Activated CD4-positive, alpha-beta T cell treated with anti-CD3 and anti-CD28 coated beads, Interleukin-2, amount 50 U/mL, for 48 hours (primary cell): ENCODE measurements at places on chromosomes 3 and 15.

DNA sequence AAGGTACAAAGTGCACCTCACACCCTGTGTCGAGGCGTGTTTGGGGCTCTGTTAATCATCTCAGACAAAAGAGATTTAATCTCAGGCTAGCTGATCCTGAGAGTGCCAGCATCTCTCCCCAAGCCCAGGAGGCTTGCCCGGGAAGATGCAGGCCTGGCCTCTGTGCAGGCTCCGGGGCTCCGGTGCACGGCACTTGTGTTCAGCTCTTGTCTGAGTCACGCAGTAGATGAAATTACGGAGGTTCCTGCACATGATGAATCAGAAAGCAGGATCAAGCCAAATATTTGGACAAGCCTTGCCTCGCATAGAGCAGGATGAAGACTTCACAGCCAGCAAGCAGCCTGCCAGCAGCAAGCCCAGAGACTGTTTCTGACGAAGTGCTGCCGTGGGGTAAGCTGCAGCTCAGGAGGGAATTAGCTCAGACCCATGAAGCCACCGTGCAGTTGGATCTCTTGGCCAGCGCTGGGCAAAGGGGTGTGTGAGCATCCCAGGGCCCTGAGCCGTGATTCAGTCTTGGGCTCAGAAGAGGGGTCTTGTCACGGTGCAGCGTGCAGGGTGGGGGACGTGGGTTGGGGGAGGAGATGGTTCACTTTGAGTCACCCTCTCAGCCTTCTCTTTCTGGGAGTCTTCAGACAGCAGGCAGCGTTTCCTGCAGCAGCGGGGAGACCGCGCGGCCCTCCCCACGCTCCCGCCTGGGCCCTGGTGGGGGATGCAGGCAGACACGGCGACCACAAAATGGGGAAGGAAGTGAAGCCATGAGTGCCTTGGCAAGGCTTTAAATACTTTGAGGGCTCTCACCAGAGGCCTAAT is 89.2 kb upstream of the MEF2A start:
- DNase-seq = no peak

DNA sequence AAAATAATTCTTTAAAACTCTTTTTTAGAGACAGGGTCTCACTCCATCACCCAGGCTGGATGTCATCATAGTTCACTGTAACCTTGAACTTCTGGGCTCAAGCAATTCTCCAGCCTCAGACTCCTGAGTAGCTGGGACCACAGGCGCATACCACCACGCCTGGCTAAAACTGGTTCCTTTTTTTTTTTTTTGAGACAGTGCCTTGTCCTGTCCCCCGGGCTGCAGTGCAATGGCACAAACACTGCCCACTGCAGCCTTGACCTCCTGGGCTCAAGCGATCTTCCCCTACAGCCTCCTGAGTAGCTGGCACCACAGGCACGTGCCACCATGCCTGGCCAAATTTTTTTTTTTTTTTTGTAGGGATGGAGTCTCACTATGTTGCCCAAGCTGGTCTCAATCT is 23.7 kb upstream of the FURIN start:
- DNase-seq = no peak

- no peak for DNase-seq
These were observed 429 bp upstream of the C3orf80 start for GRCh38 chr3:160224811-160225175.

DNA sequence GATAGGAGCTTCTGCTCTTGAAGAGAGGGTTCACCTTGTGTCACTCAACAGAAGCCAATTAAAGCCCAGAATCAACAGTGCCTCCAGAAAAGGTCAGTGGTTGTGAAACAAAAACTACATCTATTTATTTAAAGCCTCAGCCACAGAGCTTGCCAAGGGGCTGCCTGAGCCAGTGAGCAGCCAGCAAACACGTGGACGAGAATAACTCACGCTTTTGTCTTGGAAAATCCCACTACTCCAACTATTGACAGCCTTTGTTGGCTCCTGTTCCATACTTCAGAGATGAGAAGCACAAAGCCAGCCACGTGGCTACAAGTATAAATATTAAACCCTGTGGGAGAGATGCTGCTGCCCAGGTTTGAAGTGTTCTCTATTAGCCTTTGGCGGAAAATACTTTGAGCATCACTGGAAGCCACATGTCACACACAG is 10.3 kb downstream of the GPR156 start:
- DNase-seq = no peak

- DNase-seq = no peak
These were observed 37.6 kb downstream of the NANOGP8 start for GRCh38 chr15:35047528-35047927.

GRCh38 chr3:12947504-12948369 is 106.4 kb upstream of the RPL32 start:
- DNase-seq = no peak

- DNase-seq = no peak
These were observed 92.9 kb downstream of the NR1D2 start for GRCh38 chr3:24037971-24038370.

GRCh38 chr15:50909010-50909317 is 481 bp downstream of the AP4E1 start:
- DNase-seq = no peak

GRCh38 chr3:107432646-107433045 is 55.4 kb downstream of the CCDC54 start:
- no peak for DNase-seq

DNA sequence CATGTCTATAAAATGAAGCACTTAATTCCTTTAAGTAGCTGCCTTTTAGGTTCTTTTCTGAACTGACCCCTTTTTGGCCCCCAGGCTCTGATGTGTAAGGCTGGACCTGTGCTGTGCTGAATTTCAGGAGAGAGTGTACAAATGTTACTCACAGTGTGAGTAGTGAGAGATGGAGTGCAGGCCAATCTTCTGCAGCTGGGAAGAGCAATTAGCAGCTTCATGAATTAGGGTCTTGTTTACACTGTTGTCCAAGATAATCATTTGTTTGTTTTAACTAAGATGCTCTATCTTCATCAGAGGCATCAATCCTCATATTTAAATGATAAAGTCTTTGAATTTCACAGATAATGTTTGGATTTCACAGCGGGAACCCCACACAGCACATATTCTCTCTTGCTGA is 19.4 kb downstream of the ARPP21 start:
- no peak for DNase-seq

DNA sequence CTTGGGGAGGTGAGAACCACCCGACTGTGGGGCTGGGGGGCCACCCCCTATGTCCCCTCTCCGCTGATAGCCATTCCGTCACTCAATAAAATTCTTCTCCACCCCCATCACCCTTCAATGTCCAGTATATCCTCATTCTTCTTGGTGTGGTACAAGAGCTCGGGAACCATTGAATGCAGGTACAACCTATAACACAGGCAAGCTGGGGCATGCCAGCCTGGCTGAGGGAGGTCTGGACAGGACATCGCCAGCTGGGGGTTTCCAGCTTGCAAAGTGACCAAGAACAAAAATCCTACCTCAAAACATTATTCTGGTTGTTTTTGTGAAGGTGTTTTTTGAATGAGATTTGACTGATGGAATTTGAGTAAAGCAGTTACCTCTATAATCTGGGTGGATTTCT is 19.6 kb upstream of the BDH1 start:
- DNase-seq = no peak

- no peak for DNase-seq
These were observed 12.2 kb downstream of the EIF4E3 start for GRCh38 chr3:71713041-71713440.

DNA sequence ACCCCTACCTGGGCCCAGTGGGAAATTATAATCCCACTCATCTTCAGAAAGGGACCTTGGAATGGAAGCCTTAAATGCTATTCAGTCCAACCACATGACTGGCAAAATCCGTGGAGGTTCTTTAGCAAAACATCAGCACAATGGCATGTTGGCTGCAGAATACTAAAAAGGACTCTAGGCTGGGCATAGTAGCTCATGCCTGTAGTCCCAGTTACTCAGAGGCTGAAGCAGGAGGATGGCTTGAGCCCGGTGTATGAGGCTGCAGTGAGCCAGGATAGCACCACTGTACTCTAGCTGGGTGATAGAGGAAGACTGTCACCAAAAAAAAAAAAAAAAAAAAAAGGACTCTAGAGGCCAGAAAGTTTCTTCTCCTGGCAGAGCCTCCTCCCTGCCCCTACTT is 60.6 kb upstream of the RYK start:
- DNase-seq = no peak

DNA sequence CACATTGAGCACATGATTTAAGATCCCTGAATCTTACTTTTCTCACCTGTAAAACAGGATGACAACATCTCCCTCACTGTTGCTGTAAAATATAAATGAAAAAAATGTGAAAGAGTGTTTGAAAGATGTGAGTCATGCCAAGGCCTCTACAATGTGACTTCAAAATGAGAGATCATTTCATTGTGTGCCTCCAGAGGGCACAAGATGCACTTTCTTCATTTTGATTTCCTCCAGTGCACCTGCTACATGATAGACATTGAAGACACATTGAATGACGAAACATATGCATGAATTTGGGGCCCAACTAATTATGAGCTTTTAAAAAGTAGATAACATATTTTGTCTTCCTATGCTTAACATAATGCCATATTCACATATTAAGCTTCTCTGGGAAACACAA is 170.3 kb downstream of the MOBP start:
- DNase-seq = no peak

GRCh38 chr15:82928711-82929110 is 23.8 kb downstream of the HOMER2 start:
- DNase-seq = no peak

DNA sequence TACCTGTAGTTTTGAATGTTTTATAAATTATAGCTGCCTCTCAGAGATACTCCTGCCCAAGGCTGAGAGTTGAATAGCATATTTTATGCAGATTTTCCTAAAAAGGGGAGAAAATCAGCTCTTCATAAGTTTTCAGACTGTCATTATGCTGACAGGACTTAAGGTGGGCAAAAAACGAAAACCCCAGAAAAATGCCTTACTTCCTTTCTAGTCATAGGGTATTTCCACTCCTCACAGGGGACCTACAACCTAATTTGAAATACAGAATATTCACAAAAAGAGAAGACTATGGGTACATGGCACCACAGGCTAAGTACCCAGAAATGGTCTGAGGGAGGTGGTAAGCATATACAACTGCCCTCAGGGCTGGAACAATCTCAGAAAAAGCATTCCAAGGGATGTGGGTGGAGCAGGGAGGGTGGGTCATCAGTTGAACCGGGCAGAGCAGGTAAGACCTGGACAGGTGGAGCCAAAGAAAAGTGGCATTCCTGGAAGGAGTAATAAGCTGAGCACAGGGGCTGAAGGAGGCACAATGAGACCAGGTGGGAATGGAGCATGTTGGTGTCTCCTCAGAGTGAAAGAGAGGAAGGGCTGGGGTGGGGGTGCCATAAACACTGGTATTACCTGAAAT is 10.6 kb upstream of the OXSR1 start:
- DNase-seq = no peak

- no peak for DNase-seq
These were observed 140.7 kb downstream of the FBLN2 start for GRCh38 chr3:13689373-13690260.

GRCh38 chr15:25731411-25731810 is 131.7 kb downstream of the ATP10A start:
- no peak for DNase-seq

- no peak for DNase-seq
These were observed 386.2 kb upstream of the ARHGEF26 start for GRCh38 chr3:153734777-153735551.

GRCh38 chr3:9033867-9034266 is 70.6 kb upstream of the RAD18 start:
- no peak for DNase-seq

DNA sequence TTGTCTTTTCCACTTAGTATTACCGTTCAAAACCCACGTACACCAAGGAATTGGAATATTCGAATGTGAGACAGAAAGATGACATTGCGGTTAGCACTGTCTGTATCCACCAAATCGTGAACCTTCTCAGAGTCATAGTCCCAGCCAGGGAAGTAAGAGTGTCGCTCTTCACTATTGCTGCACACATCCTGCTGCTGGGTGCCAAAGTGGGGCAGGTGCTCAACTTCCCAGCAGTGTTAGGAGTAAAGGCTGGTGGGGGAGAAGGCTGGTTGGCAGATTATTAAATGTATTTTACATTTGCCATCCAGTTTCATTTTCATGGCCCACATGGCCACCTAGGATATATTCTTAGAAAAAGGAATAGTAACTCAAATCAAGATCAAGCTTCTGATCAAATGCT is 65.1 kb downstream of the PTPRG start:
- DNase-seq = no peak

DNA sequence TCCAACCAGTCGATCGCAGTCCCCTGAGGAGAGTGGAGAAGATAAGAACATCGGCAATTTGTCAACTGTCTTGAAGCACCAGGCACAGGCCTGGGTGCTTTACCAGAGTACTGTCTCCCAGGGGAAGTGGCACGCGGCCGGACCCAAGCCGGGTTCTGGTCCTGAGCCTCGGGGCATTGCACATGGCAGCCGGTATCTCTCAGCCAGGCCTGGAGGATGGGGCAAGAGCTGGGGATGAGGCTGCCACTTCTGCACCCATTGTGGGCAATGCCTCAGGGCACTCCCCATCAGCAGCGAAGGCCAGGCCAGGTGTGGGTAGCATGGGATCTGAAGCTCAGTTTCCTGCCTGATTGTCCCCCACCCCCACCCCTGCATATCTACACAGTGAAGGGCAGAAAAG is 77.5 kb downstream of the ADCY5 start:
- no peak for DNase-seq

DNA sequence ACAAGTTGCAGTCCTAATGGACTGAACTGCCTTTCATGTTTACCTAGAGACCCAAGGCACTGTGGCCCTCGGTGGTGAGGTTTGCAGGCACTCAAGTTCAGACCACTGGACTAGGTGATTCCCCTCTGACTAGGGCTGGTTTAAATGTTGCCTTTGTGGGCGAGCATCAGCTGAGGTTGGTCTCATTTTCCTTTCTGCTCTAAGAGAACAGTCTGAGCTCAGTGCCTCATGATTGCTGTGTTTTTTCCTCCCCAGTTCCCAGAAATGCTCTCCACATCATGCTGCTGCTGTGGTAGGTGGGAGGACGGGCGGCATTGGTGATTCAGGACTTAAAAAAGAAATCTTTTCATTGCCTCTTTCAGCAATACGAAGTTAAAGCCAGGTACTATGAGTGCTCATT is 237.2 kb downstream of the MBNL1 start:
- peak; percentile 21 for DNase-seq

- DNase-seq = no peak
These were observed 1441.5 kb downstream of the OTOL1 start for GRCh38 chr3:162938083-162938482.

DNA sequence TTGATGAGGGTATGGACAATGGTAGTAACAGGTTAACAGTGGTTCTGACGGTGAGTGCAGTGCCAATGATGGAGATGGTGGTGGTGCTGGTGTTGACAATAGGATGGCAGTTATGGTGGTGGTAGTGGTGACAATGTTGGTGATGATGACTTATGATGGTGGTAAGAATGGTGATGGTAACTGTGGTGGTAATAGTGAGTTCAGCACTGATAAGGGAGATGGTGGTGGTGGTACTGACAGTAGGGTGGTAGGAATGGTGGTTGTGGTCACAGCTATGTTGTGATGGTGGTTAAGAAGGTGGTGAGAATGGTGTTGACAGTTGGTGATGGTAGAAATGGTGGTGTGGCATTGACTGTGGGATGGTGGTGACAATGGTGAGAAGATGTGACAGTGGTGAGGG is 13.4 kb upstream of the INSYN1 start:
- DNase-seq = no peak
